Cerebellum (tissue), 4 donors: ENCODE measurements at places on chromosomes 1 and 21. TPM values are rescaled to one million over a fixed set of nuclear protein-coding genes. Genes with fewer than 3 reads are reported as not detected.
A peak's percentile ranks its signal among the peaks of the same experiment; 100 is the strongest.

- no peak for DNase-seq
Observed at GRCh38 chr1:218717575-218717974, 372.4 kb downstream of the TGFB2 start.

DNA sequence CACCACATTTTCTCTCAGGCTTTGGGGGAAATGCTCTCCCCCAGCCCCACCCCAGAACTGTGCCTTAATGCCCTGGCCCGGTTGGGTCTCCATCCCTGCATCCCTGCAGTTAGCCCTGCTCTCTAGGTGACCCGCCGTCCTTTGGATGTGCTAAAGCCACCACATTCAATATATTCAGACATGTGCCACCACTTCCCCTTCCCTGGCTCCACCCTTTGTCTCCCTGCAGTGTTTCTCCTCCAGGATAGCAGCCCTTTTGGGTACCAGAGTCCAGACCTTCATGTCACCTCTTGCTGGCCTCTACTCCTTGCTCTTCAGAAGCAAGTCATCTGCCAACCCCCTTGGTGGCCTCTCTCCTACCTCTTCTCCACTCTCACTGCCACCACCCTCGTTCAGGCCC is 41.8 kb downstream of the RUNX1 start:
- no peak for DNase-seq

DNA sequence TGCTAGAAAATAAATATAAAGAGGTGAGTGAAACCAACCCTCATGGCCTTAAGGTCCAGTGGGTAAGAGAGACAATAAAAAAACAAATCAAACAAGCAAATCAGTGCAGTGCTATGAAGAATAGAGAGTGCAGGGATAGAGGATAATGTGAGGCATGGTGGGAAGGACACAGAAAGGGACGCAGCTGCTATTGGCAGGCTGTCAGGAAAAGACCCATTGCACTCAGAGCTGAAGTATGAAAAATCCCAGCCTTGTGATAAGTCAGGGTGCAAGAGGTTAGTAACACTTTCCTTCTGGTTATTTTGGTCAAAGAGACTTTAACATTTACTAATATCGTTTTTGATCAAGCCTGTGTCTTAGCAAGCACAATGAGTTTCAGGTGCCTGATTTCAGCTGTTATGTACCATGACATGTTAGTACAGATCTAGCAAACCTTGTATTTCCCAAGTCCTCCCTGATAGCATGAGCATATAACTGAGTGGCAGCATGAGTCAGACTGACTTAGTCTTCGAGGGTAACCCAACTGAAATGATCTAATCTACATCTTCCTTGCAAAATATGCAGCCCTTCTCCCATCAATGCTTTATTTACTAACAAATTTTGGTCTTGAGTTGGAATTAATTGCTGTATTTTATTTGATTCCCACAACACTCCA is 31.7 kb downstream of the CHML start:
- no peak for DNase-seq

DNA sequence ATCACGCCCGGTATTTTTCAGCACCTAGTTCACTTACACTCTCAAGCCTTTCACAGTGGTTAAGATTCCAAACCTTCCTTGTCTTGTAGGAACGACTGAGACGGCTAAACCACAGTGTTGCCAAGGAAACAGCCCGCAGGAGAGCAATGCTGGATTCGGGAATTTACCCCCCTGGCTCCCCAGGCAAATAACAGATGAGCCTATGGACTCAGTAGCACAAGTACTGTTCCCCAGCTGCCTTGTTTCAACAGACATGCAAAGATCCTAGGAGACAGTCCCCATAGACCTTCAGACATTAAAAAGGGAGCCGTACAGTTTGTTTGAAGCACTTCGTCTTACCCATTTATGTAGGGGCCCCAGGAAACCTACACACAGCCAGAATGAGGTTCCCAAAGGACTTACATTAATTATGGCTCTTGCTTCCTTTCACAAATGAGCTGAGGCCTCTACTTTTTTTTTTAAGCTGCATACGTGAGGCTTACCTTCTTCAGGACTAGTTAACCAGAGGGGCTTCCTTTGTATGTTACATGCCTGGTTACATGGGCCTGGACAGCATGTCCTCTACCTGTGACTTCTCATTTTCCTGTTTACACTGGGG is 2.7 kb downstream of the SNAPIN start:
- no peak for DNase-seq

GRCh38 chr1:32341186-32341757 is 5.2 kb upstream of the MARCKSL1 start:
- no peak for DNase-seq

- peak; percentile 16 for DNase-seq
Observed at GRCh38 chr1:111399792-111400610, 27.5 kb downstream of the OVGP1 start.

DNA sequence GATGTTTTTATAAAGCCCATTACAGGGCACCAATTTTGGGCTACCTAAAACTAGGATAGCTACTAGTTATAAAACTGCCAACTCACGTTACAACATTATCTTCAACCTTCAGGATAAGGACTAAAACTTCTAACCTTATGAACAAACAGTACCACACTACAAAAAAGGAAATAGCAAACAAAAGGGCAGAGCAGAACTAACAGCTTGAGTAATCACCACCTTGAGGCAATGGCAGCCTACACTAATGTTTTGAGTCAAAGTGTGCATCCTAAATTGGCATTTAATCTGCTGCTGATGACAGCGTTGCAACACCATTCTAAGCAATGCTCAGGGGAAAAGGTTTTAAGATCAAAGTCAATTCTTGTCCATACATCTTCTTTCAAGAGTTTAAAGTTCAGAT is 27.2 kb downstream of the PTP4A2 start:
- no peak for DNase-seq

GRCh38 chr1:27605796-27606707 is 2.1 kb upstream of the AHDC1 start:
- peak; percentile 75 for DNase-seq

Gene ARTN
- 0.91 TPM for total RNA-seq

Gene NEK2
- total RNA-seq: 10.3 TPM

Gene OR2L5
- 2.7 TPM for total RNA-seq

Gene DNAJC6
- 86.7 TPM for total RNA-seq

Gene SLC30A10
- total RNA-seq: 15.4 TPM
